ENCODE measurements at places on chromosomes 16 and 17. TPM values are rescaled to one million over a fixed set of nuclear protein-coding genes. Genes with fewer than 3 reads are reported as not detected.
A peak's percentile ranks its signal among the peaks of the same experiment; 100 is the strongest.

The NEUROD2 gene
- total RNA-seq: not detected

The KRTAP4-1 gene
- total RNA-seq: not detected

The C17orf107 gene
- 1.9 TPM for total RNA-seq

The TBC1D3I gene
- total RNA-seq: not detected

- DNase-seq: no peak
Measured at GRCh38 chr17:39252788-39253460, 27.2 kb upstream of the STAC2 start.

DNA sequence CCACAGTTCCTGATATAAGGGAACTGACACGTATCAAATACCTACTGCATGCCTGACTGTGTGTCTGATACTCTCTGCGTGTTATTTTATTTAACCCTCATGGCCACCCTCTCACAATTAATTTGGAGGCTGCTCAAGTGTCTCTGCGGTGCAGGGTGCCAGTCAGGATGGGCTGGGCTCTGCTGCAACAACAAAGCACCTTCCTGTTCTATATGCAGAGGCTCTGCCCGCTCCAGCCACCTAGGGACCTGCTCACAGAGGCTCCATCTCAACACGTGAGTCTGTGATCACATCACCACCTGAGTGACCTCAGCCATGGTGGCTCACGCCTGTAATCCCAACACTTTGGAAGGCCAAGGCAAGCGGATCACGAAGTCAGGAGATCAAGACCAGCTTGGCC is 87.1 kb downstream of the SLC39A11 start:
- no peak for DNase-seq

GRCh38 chr17:48549914-48550501 is 5.1 kb upstream of the HOXB2 start:
- no peak for DNase-seq

GRCh38 chr17:12922120-12922519 is 95.7 kb downstream of the ELAC2 start:
- DNase-seq: no peak

GRCh38 chr17:58385359-58385899 is 31.9 kb downstream of the RNF43 start:
- no peak for DNase-seq

GRCh38 chr17:46020998-46021397 is 21.9 kb downstream of the STH start:
- no peak for DNase-seq

DNA sequence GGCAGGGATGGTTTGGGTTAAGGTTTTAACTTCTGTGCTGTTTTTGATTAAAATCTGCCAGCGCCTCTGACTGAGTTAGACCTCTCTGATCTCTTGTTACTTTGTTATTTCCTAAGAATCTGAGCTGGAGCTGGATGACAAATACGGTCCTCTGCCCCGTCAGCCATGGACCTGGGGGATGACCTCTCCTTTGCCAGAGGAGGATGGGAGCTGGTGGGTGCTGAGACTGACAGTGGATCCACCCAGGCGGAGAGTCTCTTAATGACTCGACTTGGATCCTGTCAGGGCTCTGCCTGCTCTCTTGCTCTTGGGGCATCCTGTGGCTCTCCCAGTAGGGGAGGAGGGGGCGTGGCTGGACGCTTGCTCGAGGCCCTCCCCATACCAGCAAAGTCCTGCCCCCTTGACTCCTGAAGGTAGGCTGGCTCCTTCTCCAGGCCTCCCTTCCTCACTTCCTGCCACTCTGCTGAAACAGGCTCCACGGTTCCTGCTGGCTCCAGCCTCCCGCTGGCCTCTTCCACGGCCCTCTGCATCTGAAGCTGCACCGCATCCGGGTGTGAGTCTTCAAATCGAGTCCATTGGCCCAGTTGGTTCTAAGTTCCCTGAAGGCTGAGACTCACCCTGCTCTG is 24.8 kb upstream of the MAP3K14 start:
- DNase-seq: peak; percentile 48

DNA sequence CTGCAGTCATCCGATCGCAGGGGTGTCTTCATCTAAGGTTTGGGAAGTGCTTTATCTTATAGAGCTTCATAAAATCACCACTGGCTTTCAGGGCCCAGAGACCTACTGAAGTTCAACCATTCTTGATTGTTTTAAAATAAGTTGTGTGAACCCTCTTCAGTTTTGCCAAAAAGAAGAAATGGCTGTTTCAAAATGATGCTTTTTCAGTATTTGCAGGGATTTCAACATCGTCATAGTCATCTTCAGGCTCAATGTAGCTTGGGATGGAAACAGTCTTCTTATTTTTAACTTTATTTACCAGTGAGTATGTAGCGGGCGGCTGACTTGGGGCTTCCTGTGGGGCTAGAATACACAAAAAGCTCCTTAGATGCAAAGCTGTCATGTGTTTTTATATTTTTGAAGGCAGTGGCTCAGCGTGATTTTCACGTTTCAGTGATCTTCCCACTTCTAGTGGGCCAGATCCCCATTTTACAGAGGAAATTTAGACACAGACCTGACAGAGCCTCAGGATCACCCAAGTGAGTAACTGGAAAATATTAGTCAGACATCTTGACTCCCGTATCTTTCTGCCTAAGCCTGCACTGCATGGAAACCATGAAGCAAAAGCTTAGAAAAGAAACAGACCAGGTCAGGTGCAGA is 19.1 kb upstream of the ZNF594 start:
- DNase-seq: no peak

Measured in thyroid gland (tissue), 4 donors.